ENCODE measurements at places on chromosomes 6 and 20. TPM values are rescaled to one million over a fixed set of nuclear protein-coding genes. Genes with fewer than 3 reads are reported as not detected.

- peaks cover 2% of the 10 kb centered on the region for H3K27me3 ChIP-seq
- H3K4me1 ChIP-seq, result no peaks in the 10 kb centered on the region
These were observed 182.3 kb downstream of the MTFR2 start for GRCh38 chr6:136067731-136068341.

- no peaks in the 10 kb centered on the region for H3K27me3 ChIP-seq
- no peaks in the 10 kb centered on the region for H3K36me3 ChIP-seq
- DNase-seq, result no peak
- no peak overlapping the region for H3K4me3 ChIP-seq
- no peaks in the 10 kb centered on the region for H3K4me1 ChIP-seq
- no peak overlapping the region for H3K27ac ChIP-seq
These were observed 170.6 kb upstream of the QKI start for GRCh38 chr6:163243692-163244589.

DNA sequence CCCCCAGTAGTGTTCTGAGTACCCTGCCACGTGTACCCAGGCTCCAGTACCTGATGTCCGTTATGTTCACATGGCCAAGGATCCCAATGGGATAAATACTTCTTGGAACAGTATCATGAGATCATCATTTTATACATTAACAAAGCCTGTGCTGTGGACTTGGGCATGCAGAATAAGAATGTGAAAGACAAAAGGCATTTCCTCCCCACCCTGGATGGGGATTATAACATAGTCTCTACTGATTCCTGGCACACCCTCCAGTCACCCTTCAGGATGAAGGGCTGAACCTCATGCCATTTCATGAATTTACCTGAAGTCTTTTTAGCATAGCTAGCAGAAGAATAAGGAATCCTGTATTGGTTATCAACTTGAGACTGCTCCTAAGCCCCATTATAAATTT is 2.8 kb downstream of the TNFRSF21 start:
- H3K36me3 ChIP-seq, result peaks cover 2% of the 10 kb centered on the region
- no peak for DNase-seq
- H3K27ac ChIP-seq, result no peak overlapping the region
- peaks cover 21% of the 10 kb centered on the region for H3K4me1 ChIP-seq
- peaks cover 57% of the 10 kb centered on the region for H3K27me3 ChIP-seq

GRCh38 chr6:117706504-117706903 is 31.2 kb downstream of the NUS1 start:
- no peak overlapping the region for H3K4me3 ChIP-seq
- H3K27me3 ChIP-seq, result no peaks in the 10 kb centered on the region
- H3K27ac ChIP-seq, result no peak overlapping the region
- H3K36me3 ChIP-seq, result peaks cover 13% of the 10 kb centered on the region
- H3K4me1 ChIP-seq, result peaks cover 8% of the 10 kb centered on the region

DNA sequence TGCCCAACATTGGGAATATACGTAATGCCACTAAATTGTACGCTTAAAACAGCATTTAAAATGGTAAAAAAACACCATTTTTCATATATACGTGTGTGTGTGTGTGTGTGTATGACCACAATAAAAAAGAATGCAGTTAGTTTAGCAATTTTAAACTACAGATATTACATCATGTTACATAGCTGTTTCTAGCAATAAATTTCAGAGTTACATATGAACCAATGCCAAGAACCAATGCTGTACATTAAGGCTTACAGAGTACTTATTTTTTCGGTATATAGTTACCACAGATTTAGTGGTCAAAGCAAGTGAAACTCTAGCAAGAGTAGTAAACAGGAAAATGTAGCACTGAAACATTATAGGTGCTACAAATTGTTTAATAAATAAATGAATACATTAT is 119.3 kb downstream of the PDE10A start:
- H3K36me3 ChIP-seq, result no peaks in the 10 kb centered on the region
- no peak overlapping the region for H3K27ac ChIP-seq
- no peaks in the 10 kb centered on the region for H3K27me3 ChIP-seq
- H3K4me1 ChIP-seq, result no peaks in the 10 kb centered on the region
- DNase-seq, result no peak

GRCh38 chr6:25463441-25463840 is 184.3 kb downstream of the CARMIL1 start:
- no peaks in the 10 kb centered on the region for H3K27me3 ChIP-seq
- H3K27ac ChIP-seq, result no peak overlapping the region
- no peak for DNase-seq
- no peaks in the 10 kb centered on the region for H3K4me1 ChIP-seq
- H3K4me3 ChIP-seq, result no peak overlapping the region

GRCh38 chr6:134482593-134483270 is 164.8 kb upstream of the SGK1 start:
- H3K27ac ChIP-seq, result no peak overlapping the region
- H3K4me1 ChIP-seq, result peaks cover 6% of the 10 kb centered on the region
- H3K4me3 ChIP-seq, result no peak overlapping the region
- DNase-seq, result no peak

GRCh38 chr6:4093288-4093687 is 14.4 kb upstream of the FAM217A start:
- H3K27me3 ChIP-seq, result peaks cover 8% of the 10 kb centered on the region
- H3K27ac ChIP-seq, result no peak overlapping the region
- no peak overlapping the region for H3K4me3 ChIP-seq
- H3K4me1 ChIP-seq, result no peaks in the 10 kb centered on the region
- no peak for DNase-seq
- H3K36me3 ChIP-seq, result no peaks in the 10 kb centered on the region

GRCh38 chr6:93894521-93894920 is 475.2 kb upstream of the EPHA7 start:
- no peak overlapping the region for H3K27ac ChIP-seq
- no peaks in the 10 kb centered on the region for H3K36me3 ChIP-seq

GRCh38 chr20:64188682-64189529 is 24.7 kb downstream of the MYT1 start:
- H3K36me3 ChIP-seq, result no peaks in the 10 kb centered on the region
- no peak for DNase-seq
- H3K27me3 ChIP-seq, result no peaks in the 10 kb centered on the region
- H3K4me3 ChIP-seq, result no peak overlapping the region
- no peaks in the 10 kb centered on the region for H3K4me1 ChIP-seq

DNA sequence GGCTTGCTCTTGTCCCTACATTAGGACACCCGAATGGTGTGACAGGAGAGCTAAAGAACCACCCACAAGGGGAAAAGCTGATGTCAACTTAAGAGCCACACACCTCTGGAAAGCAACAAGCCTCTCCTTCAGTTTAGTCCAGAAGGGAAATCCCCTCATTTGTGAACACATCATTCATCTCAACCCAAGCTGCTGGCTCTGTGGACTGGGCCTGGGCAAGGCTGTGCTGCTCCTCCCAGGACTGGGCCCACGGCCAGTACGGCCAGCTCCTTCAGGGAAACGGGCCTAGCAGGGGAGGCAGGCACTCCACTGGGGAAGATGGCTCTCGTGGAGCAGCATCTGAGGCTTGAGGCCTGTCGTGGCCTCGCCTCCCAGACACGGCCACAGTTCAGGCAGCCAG is 12.8 kb upstream of the SLC4A11 start:
- no peak overlapping the region for H3K4me3 ChIP-seq
- no peak for DNase-seq
- H3K27ac ChIP-seq, result no peak overlapping the region
- no peaks in the 10 kb centered on the region for H3K36me3 ChIP-seq
- no peaks in the 10 kb centered on the region for H3K4me1 ChIP-seq

DNA sequence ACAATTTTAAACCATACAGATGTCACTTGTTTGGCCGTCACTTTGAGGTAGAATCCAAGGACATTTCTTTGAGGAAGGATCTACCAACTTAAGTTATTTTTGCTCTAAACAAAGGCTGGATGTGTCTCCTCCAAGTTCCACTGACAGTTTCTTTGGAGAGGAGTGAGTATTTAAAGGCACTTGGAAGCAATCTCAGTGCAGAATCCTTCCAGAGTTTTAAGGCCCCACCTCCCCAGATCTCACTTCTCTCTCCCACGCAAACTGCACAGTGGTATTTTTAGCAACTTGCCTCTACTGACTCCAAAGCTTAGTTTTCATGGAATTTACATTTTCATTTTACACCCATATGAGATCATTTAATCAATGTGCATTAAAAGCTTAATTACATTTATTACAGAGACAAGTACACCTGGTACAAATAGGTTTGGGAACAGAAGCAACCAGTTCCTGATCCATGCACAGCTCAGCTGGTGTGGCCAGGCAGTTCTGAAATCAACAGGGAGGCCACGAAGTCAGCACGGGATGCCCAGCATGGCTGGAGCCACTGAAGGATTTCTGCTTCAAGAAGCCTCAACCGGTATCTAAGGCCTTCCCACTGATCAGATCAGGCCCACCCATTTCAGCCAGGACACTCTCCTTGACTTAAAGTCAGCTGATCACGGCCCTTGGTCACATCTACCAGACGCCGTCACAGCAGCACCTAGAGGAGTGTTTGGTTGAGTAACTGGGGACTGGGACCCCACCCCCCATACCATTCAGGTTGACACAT is 109.8 kb downstream of the SYCP2 start:
- H3K27ac ChIP-seq, result no peak overlapping the region
- H3K36me3 ChIP-seq, result no peaks in the 10 kb centered on the region

DNA sequence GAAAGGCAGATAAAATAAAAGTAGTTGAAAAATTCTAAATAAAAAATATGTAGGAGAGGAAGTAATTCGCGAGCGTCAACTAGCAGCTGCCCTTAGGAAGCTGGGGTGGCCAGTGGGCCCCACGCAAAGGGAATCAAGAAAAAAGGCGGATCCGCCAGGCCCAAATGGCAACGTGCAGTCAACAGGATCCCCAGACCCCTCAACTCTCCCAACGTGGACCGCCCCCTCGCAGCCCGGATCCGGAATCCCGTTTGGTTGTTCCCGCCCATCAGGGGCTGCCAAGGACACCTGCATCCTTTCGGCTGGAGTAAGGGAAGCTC is 296 bp downstream of the DZANK1 start:
- peaks cover 8% of the 10 kb centered on the region for H3K36me3 ChIP-seq
- no peaks in the 10 kb centered on the region for H3K27me3 ChIP-seq
- DNase-seq, result no peak
- H3K4me1 ChIP-seq, result peaks cover 31% of the 10 kb centered on the region

DNA sequence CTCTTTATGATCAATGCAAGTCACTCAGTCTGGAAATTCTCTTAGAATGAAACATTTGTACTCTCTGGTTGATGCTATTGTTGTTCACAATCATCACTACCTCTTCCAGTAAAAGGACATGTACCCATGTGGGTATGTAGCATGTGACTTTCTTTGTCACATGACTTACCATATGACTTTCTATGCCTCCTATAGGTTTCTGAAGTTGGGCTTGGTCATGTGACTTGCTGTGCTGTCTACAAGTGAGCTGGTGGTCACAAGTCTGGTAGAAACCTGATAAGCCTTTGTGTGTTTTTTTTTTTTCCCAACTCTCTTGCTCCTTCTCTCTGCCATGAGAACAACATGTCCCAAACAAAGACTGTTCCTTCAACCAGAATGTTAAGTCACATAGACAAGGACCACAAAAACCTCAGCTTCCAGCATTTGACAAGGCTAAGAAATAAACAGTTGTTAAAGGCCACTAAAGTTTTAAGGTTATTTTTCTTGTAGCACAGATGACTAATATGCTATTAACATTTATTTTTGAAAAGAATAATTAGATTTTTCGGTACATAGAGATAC is 379.2 kb upstream of the SLC35B3 start:
- no peak for DNase-seq
- no peaks in the 10 kb centered on the region for H3K4me1 ChIP-seq
- no peaks in the 10 kb centered on the region for H3K36me3 ChIP-seq
- H3K27me3 ChIP-seq, result no peaks in the 10 kb centered on the region

DNA sequence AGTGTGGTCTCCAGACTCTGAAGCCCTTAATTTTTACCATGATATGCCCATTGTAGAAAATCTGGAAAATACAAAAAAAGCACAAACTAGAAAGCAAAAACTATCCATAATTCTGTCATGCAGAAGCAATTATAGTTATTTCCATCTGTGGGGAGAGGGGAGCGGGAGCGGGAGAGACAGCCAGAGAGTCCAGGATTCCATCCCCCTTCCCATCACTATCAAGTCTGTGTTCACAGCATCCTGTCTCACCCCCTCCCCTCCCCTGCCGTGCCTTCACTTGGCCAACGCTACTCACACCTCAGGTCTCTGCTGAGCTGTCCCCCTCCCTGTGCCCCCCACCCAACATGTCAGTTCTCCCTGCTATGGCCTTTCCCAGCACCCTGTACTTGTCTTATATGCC is 14.5 kb downstream of the RIMS4 start:
- H3K36me3 ChIP-seq, result no peaks in the 10 kb centered on the region
- H3K27me3 ChIP-seq, result peaks cover 7% of the 10 kb centered on the region
- H3K4me3 ChIP-seq, result no peak overlapping the region
- no peak overlapping the region for H3K27ac ChIP-seq

- H3K27me3 ChIP-seq, result no peaks in the 10 kb centered on the region
- no peaks in the 10 kb centered on the region for H3K4me1 ChIP-seq
- no peak overlapping the region for H3K4me3 ChIP-seq
These were observed 204.9 kb upstream of the ID4 start for GRCh38 chr6:19632230-19632629.

- peaks cover 17% of the 10 kb centered on the region for H3K36me3 ChIP-seq
- DNase-seq, result no peak
These were observed 93.0 kb upstream of the POPDC3 start for GRCh38 chr6:105272786-105273185.

DNA sequence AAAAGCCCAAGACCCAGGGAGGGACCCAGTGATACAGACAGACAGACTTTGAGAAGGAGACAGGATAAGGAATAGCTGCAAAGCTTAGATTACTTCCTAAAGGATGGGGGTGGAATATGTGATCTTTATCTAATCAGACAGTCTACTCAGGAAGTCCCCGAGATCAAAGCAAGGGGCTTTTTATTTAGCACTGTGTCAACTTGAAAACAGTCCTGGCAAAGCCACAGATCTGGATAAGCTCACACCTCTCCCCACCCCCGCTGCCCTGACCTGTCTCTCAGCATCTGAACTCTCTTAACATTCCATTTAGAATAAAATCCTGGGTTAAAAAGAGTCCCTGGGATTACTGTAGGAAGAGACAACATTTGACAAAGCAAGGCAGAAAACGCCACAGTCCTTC is 101.5 kb downstream of the ISM1 start:
- DNase-seq, result no peak
- H3K27me3 ChIP-seq, result peaks cover 7% of the 10 kb centered on the region
- H3K36me3 ChIP-seq, result no peaks in the 10 kb centered on the region
- no peak overlapping the region for H3K4me3 ChIP-seq
- peaks cover 13% of the 10 kb centered on the region for H3K4me1 ChIP-seq

- H3K27me3 ChIP-seq, result peaks cover 48% of the 10 kb centered on the region
- H3K36me3 ChIP-seq, result no peaks in the 10 kb centered on the region
- DNase-seq, result no peak
- H3K27ac ChIP-seq, result no peak overlapping the region
These were observed 4.8 kb upstream of the BTNL2 start for GRCh38 chr6:32411566-32412327.

Gene TOX2
- total RNA-seq, result 4.0 TPM

Gene PRICKLE4
- not detected for total RNA-seq

Gene TMEM200A
- 0.69 TPM for total RNA-seq

Gene LHFPL5
- total RNA-seq, result not detected

Gene PCMTD2
- total RNA-seq, result 32.2 TPM

Gene LY86
- total RNA-seq, result 1.1 TPM

Gene DBNDD2
- total RNA-seq, result 21.7 TPM

Gene PFDN4
- total RNA-seq, result 75.8 TPM

Gene NCOA6
- 25.5 TPM for total RNA-seq

Gene CHRNA4
- total RNA-seq, result not detected

Gene SCGN
- not detected for total RNA-seq
